ENCODE measurements at places on chromosomes 1 and 21.

- no peak for DNase-seq
Measured at GRCh38 chr1:8294170-8294697, 23.7 kb upstream of the SLC45A1 start.

DNA sequence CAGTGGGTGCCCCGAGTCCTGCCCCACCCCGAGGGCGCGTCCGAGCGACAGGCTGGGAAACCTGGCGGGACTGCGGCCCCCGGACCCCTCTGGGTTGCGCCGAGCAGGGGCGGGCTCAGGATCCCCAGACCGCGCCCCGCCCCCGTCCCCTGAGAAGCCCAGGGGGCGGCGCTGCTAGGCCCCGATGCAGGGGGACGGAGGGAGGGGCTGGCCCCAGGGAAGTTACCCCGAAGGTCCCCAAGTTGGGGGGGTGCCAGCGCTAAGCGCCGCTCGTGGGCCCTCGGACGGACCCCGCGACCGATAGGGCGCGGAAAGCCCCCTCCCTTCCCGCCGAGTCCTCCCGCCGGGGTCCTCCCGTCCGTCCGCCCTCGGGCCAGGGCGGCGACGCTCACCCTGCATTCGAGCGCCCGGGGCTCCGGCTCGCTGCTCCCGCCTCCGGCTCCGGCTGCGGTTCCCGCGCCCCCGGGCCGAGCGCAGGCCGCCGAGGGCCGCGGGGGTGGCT lies 414 bp downstream of the GPR153 start:
- DNase-seq = peak; percentile 38

DNA sequence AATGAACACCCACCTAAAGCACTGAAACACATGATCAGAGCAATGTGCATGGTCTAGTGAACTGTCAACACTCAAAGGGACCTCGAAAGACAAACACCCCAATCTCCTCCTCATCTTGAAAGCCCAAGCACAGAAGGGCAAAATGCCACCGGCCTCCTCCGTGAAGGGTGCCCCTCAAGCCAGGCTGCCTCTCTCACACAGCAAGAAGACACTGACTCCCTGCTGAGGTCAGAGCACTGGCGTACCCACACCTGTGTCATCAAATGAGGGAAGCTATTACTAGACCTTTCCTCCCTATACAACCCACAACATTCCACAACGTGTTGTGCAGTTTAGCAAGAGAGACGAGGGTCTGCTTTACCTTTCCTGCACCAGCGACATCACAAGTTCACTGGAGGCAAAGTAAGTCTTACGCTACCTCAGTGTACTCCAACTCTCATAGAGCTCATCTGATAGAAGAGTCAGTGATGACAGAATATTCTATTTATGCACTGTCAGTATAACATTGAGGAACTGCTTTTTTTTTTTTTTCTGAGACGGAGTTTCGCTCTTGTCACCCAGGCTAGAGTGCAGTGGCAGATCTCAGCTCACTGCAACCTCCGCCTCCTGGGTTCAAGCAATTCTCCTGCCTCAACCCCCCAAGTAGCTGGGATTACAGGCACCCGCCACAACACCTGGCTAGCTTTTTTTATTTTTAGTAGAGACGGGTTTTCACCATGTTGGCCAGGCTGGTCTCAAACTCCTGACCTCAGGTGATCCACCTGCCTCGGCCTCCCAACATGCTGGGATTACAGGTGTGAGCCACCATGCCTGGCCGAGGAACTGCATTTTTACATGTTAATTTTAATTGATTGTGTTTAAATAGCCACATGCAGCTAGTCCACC lies 3.3 kb downstream of the SH3BP5L start:
- no peak for DNase-seq

- no peak for DNase-seq
Measured at GRCh38 chr1:51270751-51271150, 34.7 kb downstream of the RNF11 start.

- DNase-seq = no peak
Measured at GRCh38 chr21:35571910-35572309, 488.4 kb downstream of the SETD4 start.

- DNase-seq = no peak
Measured at GRCh38 chr1:31605908-31606427, 11.5 kb upstream of the HCRTR1 start.

GRCh38 chr21:38837806-38838461 lies 32.2 kb downstream of the ETS2 start:
- no peak for DNase-seq

- DNase-seq = no peak
Measured at GRCh38 chr1:40386796-40387195, 13.3 kb downstream of the SMAP2 start.

DNA sequence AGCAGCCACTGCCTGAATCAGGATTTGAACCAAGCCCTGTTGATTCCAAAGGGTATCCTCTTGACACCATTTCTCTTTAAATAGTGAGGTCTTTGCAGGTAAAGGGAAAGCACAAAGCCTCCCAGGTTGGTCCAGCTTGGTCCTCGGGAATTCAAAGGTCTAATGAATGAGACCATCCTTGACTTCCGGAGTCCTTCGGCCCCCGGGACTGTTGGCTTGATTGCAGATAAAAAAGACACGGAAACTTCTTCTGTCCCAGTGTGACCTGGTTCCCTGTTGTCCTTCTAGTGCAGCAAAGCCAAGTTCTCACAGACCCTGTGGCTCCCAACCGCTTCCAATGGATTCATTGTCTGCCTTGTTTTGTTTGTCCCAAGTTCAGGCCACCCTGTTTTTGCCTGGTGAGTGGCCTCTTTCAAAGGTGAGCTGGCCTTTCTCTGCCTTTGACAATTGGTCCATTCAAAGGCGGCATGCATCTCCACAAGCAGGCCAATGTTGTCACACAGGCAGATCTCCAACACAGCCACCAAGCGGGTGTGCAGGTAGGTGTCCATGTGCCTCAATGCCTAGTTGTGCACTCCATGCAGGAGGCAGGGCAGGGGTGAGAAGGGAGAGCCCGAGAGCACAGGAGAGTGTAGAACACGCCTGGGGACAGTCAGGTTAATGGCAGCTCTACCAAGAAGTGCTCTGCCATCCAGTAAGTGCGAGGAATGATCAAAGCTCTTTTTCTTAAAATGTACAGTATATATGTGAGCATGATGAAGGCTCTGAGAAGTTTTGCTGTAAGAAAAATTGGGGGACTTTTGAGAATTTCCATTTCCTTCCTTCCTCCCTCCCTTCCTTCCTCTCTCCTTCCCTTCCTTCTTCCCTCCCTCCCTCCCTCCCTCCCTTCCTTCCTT lies 82.1 kb upstream of the ZBTB40 start:
- no peak for DNase-seq

GRCh38 chr1:113874012-113874879 lies 2.7 kb upstream of the PTPN22 start:
- peak; percentile 37 for DNase-seq

- DNase-seq = no peak
Measured at GRCh38 chr1:54967372-54967771, 13.1 kb upstream of the TMEM61 start.

DNA sequence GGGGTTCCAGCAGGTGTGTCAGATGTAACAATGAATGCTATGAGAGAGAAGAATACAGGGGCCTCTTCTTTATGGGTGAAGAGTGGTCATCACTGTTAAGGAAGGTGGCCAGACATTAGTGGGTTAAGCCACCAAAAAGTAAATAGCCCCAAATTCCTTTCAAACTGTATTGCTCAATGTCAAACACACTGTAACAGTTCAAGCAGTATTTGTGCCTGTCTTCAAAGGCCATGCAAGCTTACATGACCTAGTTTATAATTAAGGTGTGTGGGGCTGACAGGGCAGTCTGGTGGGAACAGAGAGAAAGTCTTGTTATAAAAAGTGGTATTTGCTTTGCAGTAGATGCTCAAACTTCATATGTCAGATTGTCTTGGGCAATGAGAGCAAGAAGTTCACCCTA lies 18.5 kb downstream of the CHIT1 start:
- DNase-seq = no peak

- no peak for DNase-seq
Measured at GRCh38 chr1:45516036-45516435, 5.6 kb downstream of the PRDX1 start.

GRCh38 chr1:93447481-93448291 lies at the start of gene FNBP1L:
Gene FNBP1L, plus strand, starts transcription at chr1:93448118. Its CDS starts 164 bp downstream, at chr1:93448282.
- DNase-seq = peak; percentile 80

- no peak for DNase-seq
Measured at GRCh38 chr21:29305561-29305960, 6.8 kb downstream of the BACH1 start.

DNA sequence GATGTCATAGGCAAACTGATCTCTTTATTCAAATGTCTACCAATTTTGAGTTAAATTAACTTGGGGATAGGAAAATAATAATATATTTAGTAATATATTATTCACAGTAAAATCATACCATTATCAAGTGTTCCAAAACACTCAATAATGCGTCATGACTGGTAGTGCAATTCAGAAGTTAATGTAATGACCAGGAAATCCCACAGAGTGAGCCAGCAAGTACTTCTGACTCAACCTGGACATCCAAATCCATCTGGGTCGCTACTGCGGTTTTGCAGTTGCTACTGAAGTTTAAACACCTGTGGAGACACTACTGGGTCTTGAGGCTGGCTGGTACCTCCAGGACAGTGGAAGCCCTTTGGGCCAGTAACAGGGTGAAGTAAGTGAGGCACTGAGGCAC lies 44.8 kb downstream of the DPYD start:
- DNase-seq = no peak

GRCh38 chr1:218341325-218341724 lies 3.8 kb upstream of the TGFB2 start:
- no peak for DNase-seq

- DNase-seq = no peak
Measured at GRCh38 chr1:49728377-49728776, 295.4 kb downstream of the AGBL4 start.

GRCh38 chr1:25642574-25643108 lies 26.1 kb downstream of the MAN1C1 start:
- DNase-seq = peak; percentile 6

- DNase-seq = no peak
Measured at GRCh38 chr1:159581422-159581821, 6.2 kb upstream of the APCS start.

GRCh38 chr1:2108213-2108876 lies 58.1 kb downstream of the PRKCZ start:
- DNase-seq = no peak

- no peak for DNase-seq
Measured at GRCh38 chr1:94731891-94732290, 88.3 kb upstream of the SLC44A3 start.

GRCh38 chr1:51071291-51072042 lies 30.6 kb upstream of the C1orf185 start:
- no peak for DNase-seq

- DNase-seq = no peak
Measured at GRCh38 chr1:59692591-59692990, 122.2 kb upstream of the HOOK1 start.

All from SW480 (cell line).